Astrocyte (in vitro differentiated cells and primary cell): ENCODE measurements at places on chromosomes 11 and 22.

DNA sequence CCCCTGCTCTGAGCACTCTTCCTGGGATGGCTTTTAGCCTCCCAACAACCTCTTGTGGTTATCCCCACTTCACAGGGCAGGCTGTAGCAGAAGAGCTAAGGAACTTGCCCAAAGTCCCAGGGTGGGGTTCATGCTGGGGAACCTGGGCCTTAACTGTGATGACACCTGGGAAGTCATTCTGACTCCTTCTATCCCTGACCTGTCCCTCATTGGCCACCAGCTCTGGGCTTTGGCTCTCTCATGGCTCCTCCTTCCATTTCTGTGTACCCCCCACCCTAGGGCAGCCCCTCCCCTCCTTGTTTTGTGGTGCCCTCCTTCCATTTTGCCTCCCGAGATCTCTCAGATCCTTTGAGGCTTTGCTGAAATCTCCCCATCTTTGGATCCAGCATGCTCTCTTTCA lies 2.7 kb downstream of the PPM1F start:
- H3K4me3 ChIP-seq = no peak overlapping the region
- no peak overlapping the region for H3K27ac ChIP-seq
- peaks cover 21% of the 10 kb centered on the region for H3K4me1 ChIP-seq
- no peaks in the 10 kb centered on the region for H3K27me3 ChIP-seq
- H3K36me3 ChIP-seq = peaks cover 4% of the 10 kb centered on the region

GRCh38 chr22:49103314-49104059 lies 724.2 kb downstream of the BRD1 start:
- H3K36me3 ChIP-seq = no peaks in the 10 kb centered on the region
- DNase-seq = no peak
- H3K27ac ChIP-seq = no peak overlapping the region
- no peaks in the 10 kb centered on the region for H3K27me3 ChIP-seq
- no peak overlapping the region for H3K4me3 ChIP-seq

- DNase-seq = no peak
- H3K4me3 ChIP-seq = no peak overlapping the region
- H3K36me3 ChIP-seq = peaks cover 18% of the 10 kb centered on the region
- H3K27me3 ChIP-seq = no peaks in the 10 kb centered on the region
- peaks cover 52% of the 10 kb centered on the region for H3K4me1 ChIP-seq
These were observed 1.1 kb upstream of the PHLDB1 start for GRCh38 chr11:118606157-118606843.

DNA sequence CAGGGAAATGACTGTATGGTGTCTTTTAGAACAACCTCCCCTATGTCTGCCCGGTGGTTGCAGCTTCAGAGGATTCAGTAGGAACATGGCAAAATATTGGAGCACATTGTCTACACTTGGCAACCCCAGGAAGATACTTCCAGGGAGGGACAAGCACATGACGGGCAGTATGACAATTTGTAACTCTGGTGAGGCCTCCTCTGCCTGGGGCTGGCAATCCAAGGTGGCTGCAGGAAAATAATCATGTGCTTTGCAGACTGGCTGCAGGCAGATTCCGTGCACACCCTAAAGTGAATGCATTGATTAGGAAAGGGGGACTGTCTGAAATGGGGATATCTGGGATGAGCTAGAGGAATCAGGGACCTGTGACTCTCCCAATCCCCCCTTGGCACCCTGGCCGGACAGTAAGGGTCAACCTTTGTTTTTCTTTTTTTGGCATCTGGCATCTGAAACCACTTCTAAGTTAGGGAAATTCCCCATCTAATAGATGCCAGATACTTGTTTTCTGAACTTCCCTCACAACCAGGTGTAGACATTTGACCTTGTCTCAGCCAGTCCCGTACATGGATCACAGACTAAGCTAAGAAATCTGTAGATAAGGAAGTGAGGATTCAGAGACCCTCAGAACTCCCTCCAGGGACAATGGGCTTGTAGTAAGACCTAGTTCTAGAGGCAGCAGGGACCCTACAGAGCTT lies 10.5 kb upstream of the PHOX2A start:
- H3K36me3 ChIP-seq = no peaks in the 10 kb centered on the region
- H3K27ac ChIP-seq = no peak overlapping the region
- H3K4me1 ChIP-seq = no peaks in the 10 kb centered on the region
- no peak overlapping the region for H3K4me3 ChIP-seq
